ENCODE measurements at places on chromosomes 6 and 20.

GRCh38 chr6:38020593-38020992, 201.1 kb downstream of the ZFAND3 start:
- DNase-seq = no peak

GRCh38 chr6:125869427-125869826, 78.7 kb downstream of the NCOA7 start:
- DNase-seq = no peak

DNA sequence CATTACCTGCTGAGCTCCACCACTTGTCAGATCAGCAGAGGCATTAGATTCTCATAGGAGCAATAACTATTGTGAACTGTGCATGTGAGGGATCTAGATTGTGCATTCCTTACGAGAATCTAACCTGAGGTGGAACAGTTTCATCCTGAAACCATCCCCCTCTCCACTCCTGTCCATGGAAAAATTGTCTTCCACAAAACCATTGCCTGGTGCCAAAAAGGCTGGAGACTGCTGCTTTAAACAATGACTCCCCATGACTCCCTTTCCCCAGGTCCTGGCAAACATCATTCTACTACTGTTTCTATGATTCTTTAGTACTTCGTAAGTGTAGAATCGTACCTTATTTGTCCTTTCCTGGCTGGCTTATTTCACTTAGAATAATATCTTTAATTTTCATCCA, 9.7 kb upstream of the DYNLRB1 start:
- DNase-seq = no peak

- no peak for DNase-seq
Measured at GRCh38 chr6:16306334-16306733, 67.9 kb downstream of the GMPR start.

GRCh38 chr20:48797275-48797825, 30.4 kb downstream of the PREX1 start:
- DNase-seq = peak; percentile 21

DNA sequence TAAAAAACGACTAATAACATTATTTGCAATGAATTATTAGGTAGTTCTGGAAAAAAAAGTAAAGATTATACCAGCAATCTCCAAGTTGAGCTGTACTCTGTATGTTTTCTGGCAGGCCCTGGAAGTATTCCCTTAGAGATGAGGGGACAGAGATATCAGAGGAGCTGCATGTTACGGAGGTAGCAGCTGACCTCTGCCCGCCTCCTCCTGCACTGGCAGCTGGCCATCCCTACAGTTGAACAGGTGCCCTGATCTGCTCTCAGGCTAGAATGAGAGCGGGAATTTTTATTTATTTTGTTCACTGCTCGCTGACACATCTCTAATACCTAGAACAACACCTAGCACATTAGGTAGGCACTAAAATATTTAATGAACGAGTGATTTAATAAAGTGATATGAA, 23.1 kb downstream of the FBXL4 start:
- no peak for DNase-seq

GRCh38 chr20:62674370-62674769, 32.1 kb downstream of the SLCO4A1 start:
- DNase-seq = no peak

GRCh38 chr6:107599043-107599442, 109.1 kb downstream of the SOBP start:
- no peak for DNase-seq

GRCh38 chr6:1394514-1395463, 5.4 kb downstream of the FOXF2 start:
- peak; percentile 62 for DNase-seq

- no peak for DNase-seq
Measured at GRCh38 chr6:16058929-16059345, 69.9 kb upstream of the MYLIP start.

- DNase-seq = no peak
Measured at GRCh38 chr6:162773996-162774395, 46.2 kb downstream of the PACRG start.

- no peak for DNase-seq
Measured at GRCh38 chr6:6798448-6798860, 209.9 kb downstream of the LY86 start.

DNA sequence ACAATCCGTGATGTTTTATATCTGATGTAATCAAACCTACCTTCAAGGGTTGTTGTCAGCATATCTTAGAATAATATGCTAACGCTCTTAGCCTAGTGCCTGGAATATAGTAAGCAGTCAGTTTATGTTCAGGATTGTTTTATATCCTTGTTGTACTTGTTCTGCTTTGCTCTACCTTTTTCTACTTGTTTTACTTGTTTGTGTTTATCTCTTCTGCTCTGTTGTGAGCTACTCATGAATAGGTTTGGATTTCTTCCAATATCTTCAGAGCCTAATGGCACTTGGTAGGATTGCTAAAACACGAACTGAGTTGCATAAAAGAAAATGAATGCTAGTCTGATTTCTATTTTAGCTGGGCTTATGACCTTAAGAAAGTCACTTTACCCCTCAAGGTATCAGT, 40.1 kb downstream of the DNAH8 start:
- DNase-seq = no peak

DNA sequence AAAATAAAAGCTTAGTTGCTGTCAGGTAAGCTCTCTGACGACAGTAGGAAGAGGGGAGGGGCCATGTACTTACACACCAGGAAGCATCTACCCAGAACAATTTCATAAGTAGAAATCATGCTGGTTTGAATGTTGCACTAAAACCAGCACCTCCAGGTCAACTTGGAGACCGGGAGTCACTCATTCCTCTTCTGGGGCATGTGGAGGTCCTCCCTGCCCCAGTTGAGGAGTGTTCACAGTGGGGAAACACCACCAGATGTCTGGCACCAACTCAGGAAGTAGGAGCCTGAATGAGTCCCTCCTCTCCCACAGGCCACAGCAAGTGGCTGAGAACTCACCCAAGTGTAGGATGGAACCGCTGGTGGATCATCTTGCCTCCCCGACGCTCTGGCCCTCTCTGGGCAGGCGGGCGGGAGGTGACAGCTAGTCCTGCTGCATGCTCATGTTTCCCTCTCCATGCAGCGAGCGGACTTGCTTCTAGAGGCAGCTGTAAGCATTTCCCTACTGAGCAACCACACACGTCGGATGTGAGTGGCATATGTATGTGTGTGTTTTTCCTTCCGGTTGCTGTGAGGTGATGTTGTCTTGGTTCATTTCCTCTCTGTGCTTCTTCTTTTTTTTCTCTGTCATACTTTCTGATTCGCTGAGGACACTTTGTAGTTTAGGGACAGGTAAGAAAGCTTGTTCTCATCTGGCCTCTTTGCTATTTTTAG, 149.5 kb upstream of the NEDD9 start:
- no peak for DNase-seq

GRCh38 chr6:39166912-39167290, 51.9 kb upstream of the SAYSD1 start:
- DNase-seq = no peak

GRCh38 chr6:133288662-133289061, 47.5 kb downstream of the EYA4 start:
- no peak for DNase-seq

- no peak for DNase-seq
Measured at GRCh38 chr6:100430962-100431361, 33.8 kb downstream of the SIM1 start.

GRCh38 chr20:39876976-39877635, 811.9 kb downstream of the MAFB start:
- no peak for DNase-seq
